SW480 (cell line): ENCODE measurements at places on chromosomes 2 and 18.

DNA sequence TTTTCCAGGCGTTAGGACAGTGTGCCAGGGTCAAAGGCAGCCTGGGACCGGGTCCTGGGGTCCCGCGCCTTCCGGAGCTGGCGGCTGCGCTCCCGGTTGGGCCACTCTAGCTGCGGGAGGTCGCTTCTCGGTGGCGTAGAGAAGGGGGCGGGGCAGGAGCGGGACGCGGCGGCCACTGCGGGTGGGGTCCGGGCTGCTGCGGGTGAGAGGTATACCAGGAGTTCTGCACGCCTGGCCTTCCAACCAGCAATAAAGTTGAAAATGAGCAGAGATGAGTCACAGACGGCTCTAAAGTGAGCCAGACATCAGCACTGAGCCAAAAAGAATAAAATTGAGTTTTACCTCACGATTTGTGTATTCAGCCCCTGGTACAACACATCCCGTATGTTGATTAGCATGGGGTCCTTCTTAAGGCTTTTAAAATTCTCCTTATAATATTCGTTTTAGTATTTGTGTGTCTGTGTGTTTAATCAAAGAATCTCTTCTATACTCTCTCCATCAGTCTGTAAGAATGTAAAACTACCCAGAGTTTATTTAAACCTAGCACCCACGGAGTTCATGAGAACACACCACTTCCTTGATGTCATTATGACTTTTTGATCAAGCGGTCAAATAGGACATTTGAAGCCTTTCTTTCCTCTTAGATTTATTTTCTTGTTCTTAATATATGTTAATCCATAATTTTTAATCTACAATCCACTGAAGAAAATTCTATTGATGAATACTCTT is at the start of gene C1GALT1C1L:
Gene C1GALT1C1L (minus strand): TSS at position 108 of the 729 bp plus-strand sequence. CDS start 107 bp downstream, at position 1.
- peak; percentile 82 for DNase-seq

DNA sequence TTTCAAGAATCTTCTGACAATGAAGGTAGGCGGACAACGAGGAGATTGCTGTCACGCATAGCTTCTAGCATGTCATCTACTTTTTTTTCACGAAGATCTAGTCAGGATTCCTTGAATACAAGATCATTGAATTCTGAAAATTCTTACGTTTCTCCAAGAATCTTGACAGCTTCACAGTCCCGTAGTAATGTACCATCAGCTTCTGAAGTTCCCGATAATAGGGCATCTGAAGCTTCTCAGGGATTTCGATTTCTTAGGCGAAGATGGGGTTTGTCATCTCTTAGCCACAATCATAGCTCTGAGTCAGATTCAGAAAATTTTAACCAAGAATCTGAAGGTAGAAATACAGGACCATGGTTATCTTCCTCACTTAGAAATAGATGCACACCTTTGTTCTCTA is 35.8 kb downstream of the MARCHF7 start:
- DNase-seq = no peak

DNA sequence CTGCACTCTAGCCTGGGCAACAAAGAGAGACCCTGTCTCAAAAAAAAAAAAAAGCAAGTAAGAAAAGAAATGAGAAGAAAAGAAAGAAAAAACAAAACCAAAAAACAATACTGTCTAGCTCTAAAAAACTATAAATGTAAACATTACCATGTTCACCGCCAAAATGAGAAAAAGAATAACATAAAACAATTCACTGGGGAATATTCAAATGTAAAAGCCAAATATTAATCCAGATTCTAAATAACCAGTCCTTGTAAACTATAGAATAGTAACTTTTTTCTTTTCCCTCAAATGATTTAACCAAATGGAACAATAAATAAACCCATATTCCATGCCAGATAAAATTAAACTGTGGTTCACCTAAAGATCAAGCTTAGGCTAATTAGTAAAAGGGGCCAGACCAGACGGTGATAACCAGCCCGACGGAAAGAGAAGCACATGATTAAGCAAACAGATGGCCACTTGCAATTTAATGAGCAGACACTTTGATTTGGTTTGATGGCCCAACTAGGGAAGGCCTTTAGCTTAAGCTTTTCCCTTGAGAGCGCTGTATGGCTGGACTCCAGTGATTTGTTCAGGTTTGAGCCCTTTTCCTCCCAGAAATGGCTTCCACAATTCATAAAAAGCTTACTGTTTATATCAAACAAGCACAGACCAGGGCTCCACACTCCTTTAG is 39.4 kb upstream of the ZNF397 start:
- no peak for DNase-seq

GRCh38 chr18:3219241-3219630 is 532 bp downstream of the MYOM1 start:
- no peak for DNase-seq

- no peak for DNase-seq
Measured at GRCh38 chr2:69288429-69288828, 98.6 kb downstream of the GFPT1 start.

DNA sequence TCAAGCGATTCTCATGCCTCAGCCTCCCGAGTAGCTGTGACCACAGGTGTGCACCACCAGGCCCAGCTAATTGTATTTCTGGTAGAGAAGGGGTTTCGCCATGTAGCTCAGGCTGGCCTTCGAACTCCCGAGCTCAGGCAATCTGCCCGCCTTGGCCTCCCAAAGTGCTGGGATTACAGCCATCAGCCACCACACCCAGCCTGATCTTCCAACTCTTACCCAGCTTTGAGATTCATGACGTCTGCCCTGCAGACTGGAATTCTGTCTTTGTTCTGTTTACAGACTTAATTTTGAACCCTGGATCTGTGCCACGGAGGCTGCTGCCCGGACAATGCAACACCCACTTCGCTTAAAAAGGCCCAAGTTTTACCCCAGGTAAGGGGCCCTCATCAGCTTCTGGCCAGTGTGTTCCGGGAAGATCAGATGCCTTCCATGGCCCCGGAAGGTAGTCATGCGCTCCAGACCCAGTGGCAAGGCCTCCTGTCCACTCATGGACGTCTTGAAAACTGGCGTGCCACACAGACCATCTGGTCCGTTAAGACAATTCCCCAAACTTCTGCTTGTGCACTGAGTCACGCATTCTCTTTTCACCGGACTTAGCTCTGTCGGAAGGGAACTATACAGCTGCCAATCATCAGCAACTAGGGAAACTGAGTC is 5.5 kb downstream of the PXDN start:
- no peak for DNase-seq

GRCh38 chr2:208501206-208501605 is 94.6 kb downstream of the PTH2R start:
- peak; percentile 49 for DNase-seq

DNA sequence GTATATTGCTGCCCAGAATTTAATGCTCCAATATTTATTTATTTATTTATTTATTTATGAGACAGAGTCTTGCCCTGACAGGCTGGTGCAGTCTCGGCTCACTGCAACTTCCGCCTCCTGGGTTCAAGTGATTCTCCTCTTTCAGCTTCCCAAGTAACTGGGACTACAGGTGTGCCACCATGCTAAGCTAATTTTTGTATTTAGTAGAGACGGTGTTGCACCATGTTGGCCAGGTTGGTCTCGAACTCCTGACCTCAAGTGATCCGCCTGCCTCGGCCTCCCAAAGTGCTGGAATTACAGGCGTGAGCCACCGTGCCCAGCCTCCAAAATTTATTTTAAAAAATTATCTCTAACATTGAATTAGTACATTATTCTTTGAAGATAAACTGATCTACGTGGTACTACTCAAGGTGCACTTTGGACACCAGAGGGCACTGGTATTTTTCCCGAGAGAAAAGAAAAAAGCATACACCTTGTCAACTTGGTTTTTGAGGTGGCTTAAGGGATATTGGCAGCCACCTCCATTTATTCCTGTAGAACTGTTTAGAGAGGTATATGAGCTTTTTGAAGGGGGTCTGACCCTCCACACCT is 1.4 kb upstream of the IDH1 start:
- DNase-seq = no peak
